ENCODE measurements at places on chromosomes 6 and 20. TPM values are rescaled to one million over a fixed set of nuclear protein-coding genes. Genes with fewer than 3 reads are reported as not detected.
A peak's percentile ranks its signal among the peaks of the same experiment; 100 is the strongest.

GRCh38 chr20:63163596-63164483 lies 52.1 kb downstream of the YTHDF1 start:
- DNase-seq: no peak

- DNase-seq: no peak
These were observed 29.7 kb downstream of the SLC22A23 start for GRCh38 chr6:3426927-3427686.

GRCh38 chr6:68876792-68877493 lies 241.9 kb downstream of the ADGRB3 start:
- no peak for DNase-seq

GRCh38 chr20:15911581-15911980 lies 661.7 kb downstream of the KIF16B start:
- no peak for DNase-seq

DNA sequence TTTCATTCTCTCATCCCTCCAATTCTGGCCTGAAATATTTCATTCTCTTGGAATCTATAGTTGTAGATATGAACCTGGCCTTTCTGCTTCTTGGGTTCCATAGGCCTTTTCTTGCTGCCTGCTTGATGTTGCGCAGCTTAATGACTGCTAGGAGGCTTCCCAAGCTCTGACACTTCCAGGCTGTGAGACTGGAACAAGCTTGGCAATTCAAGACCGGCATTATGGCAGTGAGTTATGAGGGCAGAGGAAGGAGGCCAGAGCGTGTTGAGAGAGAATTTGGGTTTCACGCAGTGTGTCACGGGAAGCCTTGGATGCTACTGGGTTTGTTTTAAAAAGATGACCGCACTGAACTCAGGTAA lies 948 bp upstream of the DNAJC5 start:
- DNase-seq: no peak

DNA sequence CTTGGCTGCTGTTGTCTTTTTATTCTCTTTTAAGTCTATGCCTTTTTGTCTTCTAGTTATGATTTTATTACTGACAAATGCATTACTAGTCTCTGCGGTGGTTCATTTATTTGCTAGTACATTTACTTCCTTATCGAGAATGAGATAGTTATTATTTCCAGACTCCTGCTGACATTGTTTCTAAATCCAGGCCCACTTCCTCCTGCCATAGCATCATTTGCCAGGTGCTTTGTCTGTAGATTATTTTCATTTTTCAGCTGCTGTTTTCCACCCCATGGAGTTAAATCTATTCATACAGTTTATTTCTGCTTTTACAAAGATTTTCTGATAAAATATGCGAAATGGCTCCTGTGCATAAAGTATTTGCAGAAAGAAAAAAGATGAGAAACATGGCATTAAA lies 459.7 kb downstream of the MMUT start:
- DNase-seq: no peak

DNA sequence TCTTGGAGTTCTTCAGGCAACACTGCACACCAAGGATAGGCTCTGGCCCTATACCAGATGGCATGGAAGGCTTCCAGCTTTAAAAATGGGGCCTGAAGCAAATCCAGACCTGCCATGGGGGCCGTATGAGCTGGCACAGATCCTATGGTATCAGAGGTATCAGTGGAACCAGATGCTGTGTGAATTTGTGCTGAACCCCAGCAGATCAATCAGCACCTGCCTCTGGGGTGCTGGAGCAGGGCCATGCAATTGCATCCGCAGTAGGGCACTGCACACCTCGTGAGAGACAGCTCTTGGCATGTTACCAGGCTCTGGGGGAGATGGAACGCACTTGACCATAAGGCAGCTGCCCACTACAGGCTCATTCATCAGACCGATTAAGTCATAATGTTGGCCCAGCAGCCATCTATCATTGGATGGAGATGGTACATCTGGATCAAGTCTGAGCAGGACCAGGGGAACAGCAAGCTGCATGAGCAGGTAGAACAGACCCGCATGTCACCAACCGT lies 221.5 kb downstream of the MYLK4 start:
- DNase-seq: no peak

- no peak for DNase-seq
These were observed 99.7 kb upstream of the EXOC2 start for GRCh38 chr6:792662-793061.

DNA sequence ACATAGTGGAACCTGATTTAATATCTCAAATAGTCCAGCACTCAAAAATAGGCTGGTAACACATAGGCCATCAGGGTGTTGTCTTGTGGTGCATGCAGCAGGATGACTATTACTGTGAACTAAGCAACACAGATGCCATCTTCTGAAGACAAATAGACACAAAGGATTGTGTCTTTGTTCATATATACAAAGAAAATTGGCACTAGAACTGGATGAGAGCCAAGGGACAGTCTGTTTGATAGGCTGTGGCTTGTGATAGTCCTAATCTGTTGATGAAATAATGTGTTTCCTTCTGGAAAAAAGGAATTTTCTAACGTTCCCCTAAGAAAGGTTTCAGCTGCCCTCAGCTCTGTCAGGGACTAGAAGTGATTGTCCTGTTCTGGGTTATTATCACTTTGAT lies 129.8 kb downstream of the TPBG start:
- DNase-seq: no peak

Gene C6orf163
- total RNA-seq: 4.0 TPM

- DNase-seq: no peak
These were observed 115.0 kb downstream of the PRKN start for GRCh38 chr6:162612613-162613012.

GRCh38 chr20:57940868-57941522 lies 231.2 kb upstream of the PMEPA1 start:
- DNase-seq: no peak

DNA sequence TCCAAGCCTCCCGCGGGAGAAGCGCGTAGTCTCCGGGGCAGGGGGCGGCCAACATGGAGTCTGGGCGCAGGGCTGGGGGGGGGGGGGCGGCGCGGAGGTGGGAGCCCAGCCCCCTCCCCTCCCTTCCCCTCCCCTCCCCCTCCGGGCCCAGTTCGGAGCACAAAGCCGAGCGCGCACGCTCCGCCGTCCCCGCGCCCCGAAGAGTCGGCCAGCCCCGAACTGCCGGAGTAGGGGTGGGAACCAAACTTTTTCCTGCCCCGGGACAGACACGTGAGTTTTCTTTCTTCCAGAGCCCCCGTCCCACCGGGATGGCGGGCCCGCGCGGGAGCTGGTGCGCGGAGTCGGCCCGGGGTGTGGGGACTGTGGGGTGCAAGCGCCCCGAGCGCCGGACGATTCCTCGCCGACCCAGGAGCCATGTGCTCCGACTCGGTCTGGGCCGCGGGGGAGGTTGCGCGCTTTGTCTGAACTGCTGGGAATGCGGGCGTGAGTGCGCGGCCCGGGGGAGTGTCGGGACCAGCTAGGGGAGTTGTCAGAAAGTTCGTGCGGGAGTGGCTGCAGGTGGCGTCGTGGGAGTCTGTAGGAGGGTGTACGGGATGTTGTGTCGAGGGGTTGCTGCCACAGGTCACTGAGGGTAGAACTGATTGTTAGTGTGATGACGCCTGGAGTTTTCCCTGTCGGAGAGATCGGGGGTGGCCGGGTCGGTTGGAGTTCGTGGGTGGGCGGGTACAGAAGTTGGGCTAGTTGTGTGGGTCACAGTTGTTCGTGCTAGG lies 1.2 kb downstream of the TGIF2 start:
- peak; percentile 34 for DNase-seq

DNA sequence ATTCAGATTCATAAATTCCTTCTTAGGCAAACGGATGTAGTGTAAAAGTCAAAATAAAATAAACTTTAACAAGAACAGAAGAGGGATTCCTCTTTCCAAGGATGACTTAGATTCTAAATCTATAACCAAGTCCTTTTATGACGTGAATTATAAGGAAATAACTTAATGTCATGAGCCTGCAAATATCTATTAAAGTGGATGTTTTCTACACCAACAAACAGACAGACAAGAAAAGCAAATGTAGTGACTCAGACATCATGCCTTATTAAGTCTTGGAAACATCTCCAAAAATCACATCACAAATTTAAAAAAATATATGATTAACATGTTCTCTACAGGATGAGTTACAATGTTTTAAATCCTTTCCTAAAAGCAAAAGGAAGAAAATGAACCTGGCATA lies 397.1 kb downstream of the ESR1 start:
- no peak for DNase-seq

- DNase-seq: no peak
These were observed 72.1 kb downstream of the ZMYND8 start for GRCh38 chr20:47284373-47284772.

DNA sequence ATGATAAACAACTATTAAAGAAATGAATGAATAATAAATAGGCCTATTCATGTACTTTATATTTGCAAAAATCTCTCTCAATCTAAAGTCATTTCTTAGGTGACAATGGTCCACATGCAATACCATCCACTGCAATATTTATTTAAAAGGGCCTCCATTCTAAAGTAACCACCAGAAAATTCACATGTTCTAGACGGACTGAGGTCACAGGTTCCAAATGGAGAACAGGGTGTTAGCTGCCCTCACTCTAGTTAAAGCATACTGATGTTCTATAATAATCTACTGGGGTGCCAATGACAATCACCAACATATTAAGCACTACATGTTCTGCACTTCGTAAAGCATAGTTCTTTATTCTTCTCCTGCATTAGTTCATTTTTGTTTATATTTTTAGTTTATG lies 1.2 kb downstream of the HBS1L start:
- no peak for DNase-seq

- no peak for DNase-seq
These were observed 26.2 kb downstream of the E2F3 start for GRCh38 chr6:20427856-20428255.

Gene SERPINB6
- 19.8 TPM for total RNA-seq

DNA sequence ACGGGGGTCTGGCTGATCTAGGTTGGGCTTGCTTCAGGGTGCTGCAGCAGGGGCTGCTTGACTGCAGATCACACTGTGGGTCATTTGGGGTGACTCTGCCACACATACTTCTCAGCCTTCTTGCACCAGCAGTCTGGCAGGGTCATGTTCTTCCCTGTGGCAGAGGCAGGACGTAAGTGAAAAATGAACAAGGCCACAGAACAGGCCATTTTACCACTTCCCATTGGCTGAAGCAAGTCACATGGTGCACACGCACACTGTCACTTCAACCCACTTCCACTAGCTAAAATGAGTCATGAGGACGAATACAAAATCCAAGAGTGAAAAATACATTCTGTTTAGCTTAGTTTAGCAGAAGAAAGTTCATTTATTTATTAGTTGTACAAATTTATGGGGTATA lies 168.6 kb upstream of the GGTLC1 start:
- no peak for DNase-seq

Gene SLC22A23
- 0.31 TPM for total RNA-seq

GRCh38 chr20:50715694-50716093 lies 15.7 kb upstream of the PARD6B start:
- DNase-seq: no peak

Gene GJE1
- not detected for total RNA-seq

GRCh38 chr6:4802312-4802935 lies 26.2 kb downstream of the CDYL start:
- DNase-seq: no peak

Gene ASIP
- not detected for total RNA-seq

DNA sequence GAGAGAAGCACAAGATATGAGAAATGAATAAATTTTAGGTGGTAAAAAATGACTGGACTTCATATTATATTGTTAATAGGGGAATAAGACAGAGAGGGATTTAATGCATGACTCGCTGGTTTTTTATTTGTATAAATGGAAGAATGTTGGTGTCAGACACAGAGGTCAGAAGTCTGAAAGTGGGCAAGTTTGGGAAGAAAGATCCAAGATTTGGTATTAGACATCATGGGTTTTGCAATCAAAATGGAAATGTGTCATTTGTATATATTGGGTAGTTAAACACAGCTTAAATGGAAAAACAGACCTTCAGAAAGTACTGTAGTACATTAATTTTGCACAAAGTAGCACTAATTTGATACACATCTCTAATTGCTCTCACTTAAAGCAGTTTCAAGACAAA lies 96.2 kb downstream of the EYA4 start:
- no peak for DNase-seq

- DNase-seq: no peak
These were observed 62.0 kb downstream of the OR2J2 start for GRCh38 chr6:29232725-29233124.

Gene PAX1
- not detected for total RNA-seq

Gene RPS18
- 3,260 TPM for total RNA-seq

DNA sequence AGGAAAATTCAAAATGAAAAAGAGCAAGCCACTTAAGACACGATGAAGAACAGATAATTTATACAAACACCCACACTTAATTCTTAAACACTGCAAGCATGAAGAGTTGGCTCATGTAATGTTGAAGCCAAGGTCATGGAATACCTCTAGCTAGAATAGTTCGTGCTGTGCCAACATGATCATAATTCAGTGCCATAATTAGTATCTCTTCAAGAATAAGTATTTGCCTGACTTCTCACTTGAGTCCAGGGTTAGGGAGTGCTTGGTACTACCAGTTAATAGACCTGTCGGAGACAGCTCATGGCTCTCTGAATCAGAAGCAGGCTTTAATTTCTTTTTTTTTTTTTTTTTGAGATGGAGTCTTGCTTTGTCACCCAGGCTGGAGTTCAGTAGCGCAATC lies 206.3 kb downstream of the UNC5CL start:
- no peak for DNase-seq

DNA sequence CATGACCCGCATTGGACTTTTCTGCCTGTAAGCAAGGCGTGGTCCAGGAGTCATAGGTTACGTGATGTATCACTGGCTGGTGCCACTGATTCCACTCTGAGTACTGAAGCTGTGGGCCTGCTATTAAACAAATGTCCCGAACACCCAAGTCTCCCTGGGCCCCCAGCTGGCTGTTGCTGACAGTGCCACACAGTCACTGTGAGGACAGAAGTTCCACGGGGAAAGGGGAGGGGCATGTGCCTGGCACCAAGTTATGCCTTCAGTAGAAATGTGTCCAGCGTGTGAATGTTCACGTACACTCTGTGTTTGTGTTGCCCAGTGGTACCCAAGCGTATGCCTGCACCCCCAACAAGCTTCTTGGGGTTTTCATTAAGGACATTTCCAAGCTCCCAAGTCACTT lies 171.4 kb upstream of the QKI start:
- no peak for DNase-seq

- DNase-seq: no peak
These were observed 66.9 kb downstream of the RIPOR3 start for GRCh38 chr20:50624351-50625016.

Gene DEFB115
- total RNA-seq: not detected

DNA sequence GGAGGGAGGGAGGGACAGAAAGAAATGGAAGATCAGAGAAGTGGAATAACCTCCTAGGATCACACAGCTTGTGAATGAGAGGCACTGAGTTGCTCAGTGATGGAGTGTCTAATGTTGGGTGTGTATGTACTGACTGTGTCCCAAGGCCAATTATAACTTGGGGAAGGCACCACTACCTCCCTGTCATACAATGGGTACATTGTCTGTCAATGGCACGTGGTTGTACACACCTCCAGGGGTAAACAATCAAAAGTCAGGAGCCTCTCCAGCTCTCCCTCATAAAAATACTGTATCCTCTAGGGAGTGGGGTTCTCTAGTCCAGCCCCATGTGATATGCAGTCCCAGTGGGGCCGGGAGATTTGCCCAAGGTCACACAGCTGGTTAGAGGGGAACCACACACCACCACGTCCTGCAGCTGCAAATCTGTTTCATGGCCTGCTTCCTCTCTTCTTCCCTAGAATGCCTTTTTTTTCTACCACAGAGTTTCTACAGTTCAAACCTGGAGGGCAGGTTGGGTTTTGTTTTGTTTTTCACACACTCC lies 112.5 kb downstream of the SNX5 start:
- no peak for DNase-seq

- DNase-seq: no peak
These were observed 5.2 kb downstream of the HAO1 start for GRCh38 chr20:7935027-7935551.
